Skin of body (tissue), 3 donors: ENCODE measurements at places on chromosomes 1 and 21.

DNA sequence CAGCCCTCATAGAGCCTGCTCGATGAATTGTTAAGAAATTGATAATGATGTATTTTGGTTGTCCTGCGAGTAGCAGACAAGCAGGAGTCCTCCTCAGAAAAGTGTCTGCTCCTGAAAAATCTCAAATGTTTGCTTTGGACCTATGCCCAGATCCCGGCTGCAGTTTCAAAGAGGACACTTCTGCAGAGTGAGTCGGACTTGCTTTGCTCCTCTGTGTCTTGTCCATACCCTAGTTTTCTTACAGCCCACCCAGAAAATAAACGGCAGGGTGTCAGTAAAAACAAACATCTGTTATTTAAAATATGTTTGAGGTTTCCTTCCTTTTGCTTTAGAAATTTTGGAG lies 2.8 kb downstream of the S100A10 start:
- no peak for DNase-seq

GRCh38 chr1:201603613-201604232 lies 64.8 kb downstream of the NAV1 start:
- no peak for DNase-seq

DNA sequence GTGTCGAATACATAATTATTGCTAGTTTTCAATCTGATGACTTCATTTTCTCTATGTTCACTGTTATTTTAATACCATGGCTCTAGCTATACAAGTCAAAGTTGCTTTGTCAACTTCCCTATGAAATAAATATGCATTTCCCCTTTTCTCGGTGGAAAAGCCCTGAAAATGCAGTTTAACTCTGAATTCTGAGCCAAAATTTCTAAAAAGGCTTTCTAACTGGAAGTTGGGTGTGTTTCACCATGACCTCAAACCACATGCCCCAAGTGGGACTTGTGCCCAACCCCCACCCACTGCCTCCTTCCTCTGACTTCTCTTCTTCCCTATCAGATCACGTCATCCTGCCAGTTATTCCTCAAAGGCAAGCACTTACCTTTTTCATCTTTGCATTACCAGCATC lies 8.9 kb downstream of the MKNK1 start:
- DNase-seq, result no peak

GRCh38 chr21:33127154-33127867 lies 57.4 kb downstream of the OLIG1 start:
- no peak for DNase-seq

- DNase-seq, result peak; percentile 89
These were observed 61.4 kb upstream of the DIRAS3 start for GRCh38 chr1:68111519-68112436.

GRCh38 chr1:243731301-243731891 lies 118.6 kb downstream of the AKT3 start:
- peak; percentile 34 for DNase-seq

GRCh38 chr1:165395478-165395877 lies 39.0 kb upstream of the LMX1A start:
- DNase-seq, result no peak

DNA sequence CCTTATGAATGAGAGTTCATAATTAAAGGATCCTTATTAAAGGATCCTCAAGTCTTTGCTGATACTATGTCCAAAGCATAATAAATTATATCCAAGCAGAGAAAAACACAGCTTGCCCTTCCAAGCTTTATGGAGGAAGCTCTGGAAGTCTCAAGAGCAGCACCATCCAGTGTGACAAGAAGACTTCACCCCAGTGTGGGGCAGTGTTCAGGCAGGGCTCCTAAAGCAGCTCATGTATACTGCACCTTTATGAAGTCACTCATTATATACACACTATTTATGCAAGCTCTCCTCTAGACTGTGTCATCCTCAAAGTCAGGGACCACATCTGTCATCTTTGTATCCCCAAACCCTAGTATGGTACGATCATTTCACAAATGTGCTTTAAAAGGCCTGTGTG lies 11.9 kb upstream of the CCN1 start:
- DNase-seq, result no peak
